ENCODE measurements at places on chromosomes 2 and 18.

DNA sequence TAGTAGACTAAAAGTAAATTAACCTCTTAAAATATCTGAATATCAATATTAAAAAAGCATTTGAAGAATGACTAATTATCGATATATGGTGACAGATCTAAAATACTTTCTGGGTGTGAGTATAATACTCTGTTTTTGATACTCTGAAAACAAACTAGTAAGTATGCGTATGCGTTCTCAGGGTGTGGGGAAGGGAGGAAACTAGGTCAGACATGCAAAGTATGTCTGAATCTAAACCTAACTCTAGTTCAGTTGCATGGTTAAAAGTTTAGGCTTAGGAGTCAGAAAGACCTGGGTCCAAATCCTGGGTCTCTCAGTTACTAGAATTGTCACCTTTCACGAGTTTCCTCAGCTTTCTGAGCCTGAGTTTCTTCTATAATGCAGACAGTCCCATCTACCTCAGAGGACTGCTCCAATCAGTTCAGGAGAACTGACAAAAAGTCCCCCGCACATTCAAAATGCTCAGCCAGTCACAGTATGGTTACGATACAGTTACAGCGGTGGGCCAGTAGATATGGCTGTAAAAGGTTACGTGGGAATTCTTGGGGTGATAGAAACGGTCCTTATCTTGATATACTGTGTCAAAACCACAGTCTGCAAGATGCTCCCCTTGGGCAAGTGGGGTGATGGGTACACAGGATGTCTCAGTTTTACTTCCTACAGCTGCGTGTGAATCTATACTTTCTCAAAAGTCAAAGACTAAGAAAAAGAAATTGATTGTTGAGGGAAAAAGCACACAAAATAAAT, 29.2 kb downstream of the UNC50 start:
- DNase-seq = peak; percentile 86

DNA sequence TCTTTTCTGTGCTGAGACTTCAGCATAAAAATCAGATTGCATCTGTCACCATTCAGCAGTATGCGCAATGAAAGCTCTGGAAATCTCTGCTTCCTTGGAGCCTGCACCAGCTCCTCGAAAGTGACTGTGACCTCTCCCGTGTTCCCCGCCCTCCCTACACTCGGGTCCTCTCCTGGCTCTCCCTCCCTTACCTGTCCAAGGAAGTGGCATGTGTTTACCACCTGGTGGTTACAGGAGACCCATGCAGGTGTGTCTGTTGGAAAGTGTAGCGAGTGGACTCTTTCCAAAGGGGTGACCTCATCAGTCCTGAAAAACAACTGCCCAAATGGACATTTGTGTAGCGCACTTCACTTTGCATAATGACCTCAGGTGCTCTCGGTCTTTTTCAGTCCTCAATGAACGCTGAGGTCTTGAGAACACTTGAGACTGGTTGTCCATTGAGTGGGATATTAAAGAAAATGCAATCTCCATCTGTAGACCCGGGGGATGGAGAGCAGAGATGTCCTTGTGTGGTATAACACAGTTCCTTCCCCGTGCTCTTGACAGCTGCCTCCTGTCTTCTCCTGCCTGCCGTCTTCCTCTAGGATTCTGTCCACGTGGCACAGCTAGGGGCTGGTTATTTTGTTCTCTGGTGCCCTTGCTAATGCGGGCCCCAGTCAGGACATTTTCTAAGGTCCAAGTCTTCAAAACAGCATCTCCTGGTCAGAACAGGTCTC, 133.2 kb downstream of the ACKR3 start:
- DNase-seq = no peak

- DNase-seq = no peak
Measured at GRCh38 chr2:172962824-172963223, 112.8 kb upstream of the MAP3K20 start.

DNA sequence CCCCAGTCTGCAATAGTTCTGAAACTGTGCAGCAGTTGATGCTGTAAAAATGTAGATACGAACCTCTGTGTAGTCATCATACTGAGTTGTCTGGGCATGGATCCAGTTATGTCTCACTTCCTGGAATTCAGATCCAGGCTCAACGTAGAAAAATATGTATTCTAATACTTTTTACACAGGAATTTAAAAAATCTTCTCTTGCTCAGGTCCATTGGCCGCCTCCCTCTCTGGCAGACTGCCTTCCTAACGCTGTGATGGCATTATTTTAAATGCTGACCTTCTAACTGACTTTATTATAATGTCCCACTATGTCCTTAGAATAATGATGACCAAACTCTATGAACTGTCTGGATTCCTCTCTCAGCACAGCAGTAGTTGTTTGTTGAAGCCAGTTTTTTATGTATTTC, 119.6 kb downstream of the FEZ2 start:
- DNase-seq = no peak

DNA sequence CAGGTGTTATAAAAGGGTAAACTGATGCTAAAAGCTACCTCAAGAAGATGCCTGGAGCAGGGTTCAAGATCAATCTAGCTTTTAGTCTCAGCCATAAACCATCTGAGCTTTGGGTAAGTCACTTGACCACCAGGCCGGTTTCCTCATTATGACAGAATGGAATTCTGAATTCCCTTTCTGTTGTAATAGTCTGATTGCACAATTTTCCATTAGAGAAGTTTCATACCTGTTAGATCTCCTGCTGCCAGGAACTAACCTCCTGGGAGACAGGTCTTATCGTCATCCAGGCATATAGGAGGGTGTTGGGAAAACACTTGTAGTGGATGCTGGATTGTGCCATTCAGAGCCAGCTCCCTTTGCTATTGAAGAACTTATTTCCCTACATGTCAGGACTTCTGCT, 272.5 kb downstream of the TDRD15 start:
- DNase-seq = no peak

DNA sequence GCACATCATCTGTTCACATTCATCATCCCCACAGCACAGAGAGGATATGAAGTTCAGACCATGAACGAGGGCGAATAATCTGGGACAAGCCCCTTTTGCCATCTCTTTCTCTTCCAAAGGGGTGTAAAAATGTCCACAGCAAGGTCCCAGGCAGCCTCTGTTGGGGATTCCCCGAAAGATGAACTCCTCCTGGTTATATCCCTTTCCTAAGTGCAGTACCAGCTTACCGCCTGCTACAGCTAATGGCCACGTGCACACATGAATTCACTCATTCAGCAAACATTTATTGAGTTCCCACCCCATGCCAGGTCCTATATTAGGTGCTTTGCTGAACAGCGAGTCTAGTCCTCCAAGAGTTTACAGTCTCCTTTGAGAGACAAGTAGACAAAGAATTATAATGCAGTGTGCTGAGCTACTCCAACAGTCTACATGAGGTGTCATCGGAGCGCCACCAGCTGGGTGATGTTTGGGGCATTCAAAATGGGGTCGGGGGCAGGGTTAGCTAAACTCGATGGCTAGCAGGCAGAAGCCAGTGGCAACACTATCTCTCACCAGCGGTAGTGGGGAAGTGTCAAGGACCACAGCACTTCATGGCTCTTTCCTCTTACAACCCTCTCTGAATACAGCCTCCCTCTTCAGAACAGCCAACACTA, 228.9 kb downstream of the TMEM163 start:
- no peak for DNase-seq

DNA sequence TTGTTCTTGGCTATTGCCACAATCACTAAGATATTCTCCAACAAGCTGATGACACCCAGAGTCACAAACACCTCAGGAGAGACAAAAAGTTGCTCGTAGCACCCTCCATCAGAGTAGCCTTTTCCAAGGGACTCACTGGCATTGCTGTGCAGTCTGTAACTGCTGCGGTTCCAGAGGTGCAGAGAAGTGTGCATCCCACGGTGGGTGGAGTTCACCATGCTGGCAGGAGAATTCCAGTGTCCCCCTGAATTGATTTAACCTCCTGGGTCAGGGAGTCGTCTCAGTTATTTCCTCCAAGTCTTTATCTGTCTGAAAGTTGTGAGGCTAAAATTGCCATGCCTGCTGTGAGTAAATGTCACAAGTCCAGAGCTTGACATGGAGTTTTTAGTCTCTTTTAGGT, 443 bp downstream of the MC4R start:
- no peak for DNase-seq

DNA sequence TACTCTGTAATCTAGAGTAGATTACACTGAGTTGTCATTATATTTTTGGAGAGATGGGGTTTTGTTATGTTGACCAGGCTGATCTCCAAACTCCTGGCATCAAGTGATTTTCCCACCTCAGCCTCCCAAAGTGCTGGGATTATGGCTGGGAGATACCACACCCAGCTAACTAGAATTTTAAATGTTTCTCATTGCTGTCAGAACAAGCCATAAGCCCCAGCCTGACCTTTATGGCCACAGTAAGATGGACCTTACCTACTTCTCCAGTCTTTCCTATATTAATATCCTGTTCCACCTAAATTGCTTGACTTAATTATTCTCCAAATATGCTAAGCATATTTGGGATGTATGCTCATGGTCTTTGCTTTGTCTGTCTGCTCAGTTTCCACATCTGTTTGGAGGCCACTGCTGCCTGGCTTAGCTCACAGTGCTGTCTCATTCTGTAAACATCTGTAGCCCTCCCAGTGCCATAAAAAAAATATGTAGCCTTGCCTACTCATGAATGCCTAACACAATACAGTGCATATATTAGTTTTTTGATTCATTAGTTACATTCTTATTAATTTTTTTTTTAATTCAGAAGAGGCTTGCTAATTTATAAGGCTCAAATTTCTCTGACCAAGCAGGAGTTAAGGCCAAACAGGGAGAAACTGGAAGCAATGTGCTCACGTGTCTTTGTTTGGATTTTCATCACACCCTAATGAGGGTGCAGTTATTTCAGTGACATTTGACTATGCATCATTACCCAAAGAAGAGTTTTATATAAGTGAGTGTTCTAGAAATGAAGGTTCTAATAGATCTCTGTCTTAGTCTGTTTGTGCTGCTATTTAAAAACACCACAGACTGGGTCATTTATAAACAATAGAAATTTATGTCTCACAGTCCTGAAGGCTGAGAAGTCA, 45.3 kb upstream of the PSME4 start:
- DNase-seq = no peak
